ENCODE measurements at places on chromosomes 6 and 20. TPM values are rescaled to one million over a fixed set of nuclear protein-coding genes. Genes with fewer than 3 reads are reported as not detected.

The C20orf202 gene
- not detected for polyA plus RNA-seq

The TGM3 gene
- 0.08 TPM for polyA plus RNA-seq

The RGS17 gene
- 0.14 TPM for polyA plus RNA-seq

The MEP1A gene
- polyA plus RNA-seq = 0.05 TPM

The RTN4IP1 gene
- polyA plus RNA-seq = 8.7 TPM

The MYL9 gene
- polyA plus RNA-seq = 5.2 TPM

The RPP40 gene
- polyA plus RNA-seq = 11.7 TPM

The CAGE1 gene
- polyA plus RNA-seq = 0.04 TPM

The CRYBG1 gene
- polyA plus RNA-seq = 36.9 TPM

The SLC35A1 gene
- 24.0 TPM for polyA plus RNA-seq

The OLIG3 gene
- not detected for polyA plus RNA-seq

The CD109 gene
- 43.8 TPM for polyA plus RNA-seq

The LY6G6C gene
- polyA plus RNA-seq = 2.4 TPM

The OPRL1 gene
- 0.25 TPM for polyA plus RNA-seq

The PCK1 gene
- polyA plus RNA-seq = not detected

The HLA-DQB1 gene
- 78.0 TPM for polyA plus RNA-seq

The FILIP1 gene
- polyA plus RNA-seq = not detected

The GINS1 gene
- polyA plus RNA-seq = 9.0 TPM

The SPEF1 gene
- polyA plus RNA-seq = 0.06 TPM

The TNFRSF6B gene
- polyA plus RNA-seq = 51.9 TPM

The PLCB4 gene
- polyA plus RNA-seq = 3.1 TPM

The TRIM15 gene
- polyA plus RNA-seq = not detected

The SLC26A8 gene
- 0.02 TPM for polyA plus RNA-seq

The OR2H2 gene
- not detected for polyA plus RNA-seq

The USP49 gene
- polyA plus RNA-seq = 2.3 TPM

The RXRB gene
- 25.7 TPM for polyA plus RNA-seq

The OR12D1 gene
- polyA plus RNA-seq = not detected

The TMEM170B gene
- polyA plus RNA-seq = 0.08 TPM

The CYP39A1 gene
- 1.5 TPM for polyA plus RNA-seq
